CD4-positive, alpha-beta T cell treated with Interferon alpha-2 for 1 hour (primary cell): ENCODE measurements at places on chromosomes 16 and 17.
A peak's percentile ranks its signal among the peaks of the same experiment; 100 is the strongest.

- no peak for DNase-seq
Measured at GRCh38 chr17:7240375-7240774, 1.1 kb upstream of the PHF23 start.

DNA sequence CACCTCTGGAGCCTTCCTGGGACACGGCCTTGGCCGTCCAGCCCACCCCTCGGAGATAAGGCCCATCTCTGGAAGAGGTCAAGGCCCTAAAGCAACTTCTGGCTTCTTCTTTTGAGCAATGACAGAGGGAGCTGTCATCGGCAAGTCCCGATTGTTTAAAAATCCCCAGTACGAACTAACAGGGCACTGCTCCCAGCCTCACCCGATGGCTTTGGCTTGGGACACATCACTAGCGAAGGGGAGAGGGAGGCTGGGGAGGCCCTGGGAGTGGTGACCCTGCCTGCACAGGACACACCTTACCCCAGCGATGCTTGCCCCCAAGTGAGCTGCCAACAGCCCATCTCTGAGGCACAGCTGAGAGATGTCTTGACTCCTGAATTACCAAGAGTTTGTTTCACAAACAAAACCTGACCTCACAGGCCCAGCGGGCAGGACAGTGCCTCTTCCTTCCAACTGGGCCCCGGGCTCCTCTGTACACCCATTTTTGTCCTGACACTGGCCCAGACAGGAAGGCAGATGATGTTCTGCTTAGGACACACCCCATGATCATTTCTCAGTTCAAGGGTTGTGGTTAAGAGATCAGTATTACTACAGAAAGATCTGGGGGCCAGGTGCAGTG is 4.8 kb downstream of the SYNGR2 start:
- DNase-seq, result peak; percentile 53

DNA sequence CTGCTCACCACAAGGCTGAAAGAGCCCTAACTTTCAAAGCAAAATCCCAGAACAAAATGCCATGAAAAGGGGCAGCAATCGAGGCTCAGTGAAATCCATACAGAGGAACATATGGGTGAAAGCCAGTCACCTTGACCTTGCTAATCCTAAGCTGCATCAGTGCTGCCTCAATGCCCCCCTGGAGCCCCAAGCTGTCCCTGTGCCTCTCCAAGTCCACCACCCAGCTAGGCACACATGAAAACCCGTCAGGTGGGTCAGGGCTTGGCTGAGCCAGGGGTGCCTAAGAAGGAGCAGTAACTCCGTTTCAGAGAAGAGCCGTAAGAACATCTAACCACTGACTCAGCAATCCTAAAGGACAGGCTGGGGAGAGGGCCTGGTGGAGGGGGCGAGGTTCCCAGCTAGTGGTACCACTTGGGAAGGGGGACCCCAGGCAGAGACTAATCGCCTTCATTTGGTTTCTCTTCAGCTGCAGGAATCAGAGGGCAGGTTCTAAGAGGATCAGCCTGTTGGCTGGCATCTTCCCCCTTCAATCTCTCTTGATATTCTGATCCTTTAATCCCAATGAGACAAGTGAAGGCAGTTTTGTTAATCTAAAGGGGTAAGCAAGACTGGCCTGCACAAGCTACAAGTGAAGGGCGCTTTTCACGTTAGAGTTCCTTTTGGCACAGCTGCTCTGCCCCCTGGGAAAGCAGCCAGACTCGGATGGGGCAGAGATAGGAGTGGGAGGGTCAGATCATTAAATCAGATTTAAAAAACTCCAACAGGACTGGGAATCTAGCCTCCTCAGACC is 7.6 kb downstream of the PITPNA start:
- no peak for DNase-seq

DNA sequence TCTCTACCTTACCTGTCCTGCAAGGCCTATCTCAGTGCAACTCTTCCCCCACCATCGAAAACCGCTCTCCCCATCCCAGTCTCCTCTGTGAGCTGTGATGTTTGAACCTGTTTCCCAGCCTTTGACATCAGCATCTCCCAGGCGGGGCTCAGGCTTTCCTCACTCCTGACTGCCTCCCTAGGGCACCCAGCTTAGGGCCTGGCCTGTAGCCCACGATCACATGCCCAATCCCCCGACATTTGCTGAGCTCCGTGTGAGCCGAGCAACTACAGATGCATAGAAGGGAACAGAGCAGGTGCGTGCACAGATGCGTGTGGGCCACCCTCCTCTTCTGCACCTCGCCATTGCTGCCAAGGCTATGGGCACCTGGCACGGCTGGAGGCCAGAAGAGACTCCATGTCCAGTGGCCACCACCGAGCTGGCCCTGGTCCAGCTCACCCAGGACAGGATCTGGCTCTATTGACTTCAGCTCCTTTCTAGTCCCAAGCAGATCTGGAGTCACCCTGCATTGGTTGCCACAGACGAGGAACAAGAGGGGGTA is 35.5 kb upstream of the CMIP start:
- no peak for DNase-seq

GRCh38 chr16:72884573-72884972 is 163.4 kb downstream of the ZFHX3 start:
- no peak for DNase-seq

DNA sequence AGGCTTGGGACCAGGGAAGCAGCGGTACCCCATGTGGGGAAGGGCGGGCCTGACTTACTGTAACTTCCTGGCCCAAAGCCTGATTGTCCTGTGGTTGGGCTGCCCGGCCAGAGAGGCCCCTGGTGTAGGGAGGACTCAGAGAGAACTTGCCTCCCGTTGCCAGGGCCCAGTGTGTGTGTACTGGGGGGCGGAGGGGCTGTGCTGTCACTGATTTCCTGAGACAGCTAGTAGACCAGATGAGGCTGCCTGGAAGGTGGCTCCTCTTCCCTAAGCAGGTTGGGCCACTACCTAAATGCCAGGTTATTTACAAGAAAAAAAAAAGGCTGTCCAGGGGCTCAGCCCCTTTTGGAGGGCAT is 16.7 kb downstream of the SOCS3 start:
- peak; percentile 67 for DNase-seq

GRCh38 chr16:62059527-62059926 is 23.3 kb upstream of the CDH8 start:
- no peak for DNase-seq

DNA sequence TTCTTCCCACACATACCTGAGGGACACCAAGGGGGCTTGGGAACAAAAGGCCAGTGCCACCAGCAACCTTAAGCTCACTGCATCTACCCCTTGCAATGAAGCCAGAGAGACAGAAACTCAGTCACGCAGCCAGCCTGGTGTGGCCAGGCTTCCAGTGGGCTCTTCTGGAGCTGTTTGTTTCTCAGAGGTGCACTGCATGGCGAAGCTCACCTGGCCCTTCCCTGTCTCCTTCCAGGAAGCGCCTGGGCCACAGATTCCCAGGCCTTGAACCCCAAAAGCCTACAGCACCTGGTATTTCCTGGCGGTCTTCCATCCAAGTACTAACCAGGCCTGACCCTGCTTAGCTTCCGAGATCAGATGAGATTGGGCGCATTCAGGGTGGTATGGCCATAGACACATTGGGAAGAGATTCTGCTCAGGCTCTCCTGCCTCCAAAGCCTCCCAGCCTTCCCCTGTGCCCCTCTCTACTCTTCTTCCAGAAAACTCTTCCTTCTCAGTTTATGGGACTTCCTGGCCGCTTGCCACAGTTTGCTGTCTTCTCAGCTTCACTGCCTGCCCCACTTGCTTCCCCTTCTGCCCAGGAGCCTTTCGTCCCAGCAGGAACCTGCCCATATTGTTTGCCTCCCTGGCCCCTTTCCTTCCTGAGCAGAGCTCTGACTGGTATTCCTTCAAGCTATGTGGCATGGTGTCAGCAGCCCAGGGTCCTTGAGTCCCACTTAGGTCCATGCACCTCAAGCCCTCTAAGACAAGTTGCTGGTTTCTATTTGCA is 1.6 kb downstream of the CISD3 start:
- DNase-seq, result no peak

GRCh38 chr16:49836668-49837067 is 19.2 kb downstream of the ZNF423 start:
- DNase-seq, result no peak

GRCh38 chr17:68182940-68183551 is 64.8 kb upstream of the AMZ2 start:
- peak; percentile 55 for DNase-seq

DNA sequence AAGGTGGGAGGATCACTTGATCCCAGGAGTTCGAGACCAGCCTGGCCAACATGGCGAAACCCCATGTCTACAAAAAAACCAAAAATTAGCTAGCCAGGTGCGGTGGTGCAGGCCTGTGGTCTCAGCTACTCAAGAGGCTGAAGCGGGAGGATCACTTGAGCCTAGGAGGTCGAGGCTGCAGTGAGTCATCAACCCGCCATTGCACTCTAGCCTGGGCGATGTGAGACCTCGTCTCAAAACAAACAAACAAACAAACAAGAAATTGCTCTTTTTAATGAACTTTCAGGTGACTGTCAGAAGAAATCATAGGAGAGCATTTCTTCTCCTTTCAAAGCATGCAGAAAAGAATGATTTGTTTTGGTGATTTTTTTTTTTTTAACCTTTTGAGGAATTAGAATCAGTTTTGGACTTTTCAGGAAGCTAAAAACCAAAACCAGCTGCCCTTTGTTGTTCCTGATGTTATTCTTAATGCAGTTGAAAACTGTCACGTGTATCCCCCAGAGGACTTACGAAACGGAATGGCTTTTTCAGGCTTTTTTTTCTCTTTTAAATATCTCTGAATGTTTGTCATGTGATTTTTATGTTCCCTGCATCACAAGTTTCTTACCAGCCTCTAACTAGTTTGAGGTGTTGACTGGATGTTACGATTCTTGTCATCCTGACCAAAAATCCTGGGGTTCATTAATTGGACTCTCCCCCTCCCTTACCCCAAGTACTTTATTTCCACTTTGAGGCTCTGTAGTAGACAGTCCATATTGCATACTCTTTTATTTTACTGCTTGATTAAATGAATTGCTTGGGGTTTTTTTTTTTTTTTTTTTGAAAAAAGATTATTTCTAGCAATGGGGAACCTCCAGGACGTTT is 34.1 kb downstream of the SNX29 start:
- DNase-seq, result no peak

GRCh38 chr17:2438823-2439222 is 38.0 kb upstream of the MNT start:
- peak; percentile 51 for DNase-seq

GRCh38 chr17:8175795-8176196 is 384 bp downstream of the TMEM107 start:
- no peak for DNase-seq

DNA sequence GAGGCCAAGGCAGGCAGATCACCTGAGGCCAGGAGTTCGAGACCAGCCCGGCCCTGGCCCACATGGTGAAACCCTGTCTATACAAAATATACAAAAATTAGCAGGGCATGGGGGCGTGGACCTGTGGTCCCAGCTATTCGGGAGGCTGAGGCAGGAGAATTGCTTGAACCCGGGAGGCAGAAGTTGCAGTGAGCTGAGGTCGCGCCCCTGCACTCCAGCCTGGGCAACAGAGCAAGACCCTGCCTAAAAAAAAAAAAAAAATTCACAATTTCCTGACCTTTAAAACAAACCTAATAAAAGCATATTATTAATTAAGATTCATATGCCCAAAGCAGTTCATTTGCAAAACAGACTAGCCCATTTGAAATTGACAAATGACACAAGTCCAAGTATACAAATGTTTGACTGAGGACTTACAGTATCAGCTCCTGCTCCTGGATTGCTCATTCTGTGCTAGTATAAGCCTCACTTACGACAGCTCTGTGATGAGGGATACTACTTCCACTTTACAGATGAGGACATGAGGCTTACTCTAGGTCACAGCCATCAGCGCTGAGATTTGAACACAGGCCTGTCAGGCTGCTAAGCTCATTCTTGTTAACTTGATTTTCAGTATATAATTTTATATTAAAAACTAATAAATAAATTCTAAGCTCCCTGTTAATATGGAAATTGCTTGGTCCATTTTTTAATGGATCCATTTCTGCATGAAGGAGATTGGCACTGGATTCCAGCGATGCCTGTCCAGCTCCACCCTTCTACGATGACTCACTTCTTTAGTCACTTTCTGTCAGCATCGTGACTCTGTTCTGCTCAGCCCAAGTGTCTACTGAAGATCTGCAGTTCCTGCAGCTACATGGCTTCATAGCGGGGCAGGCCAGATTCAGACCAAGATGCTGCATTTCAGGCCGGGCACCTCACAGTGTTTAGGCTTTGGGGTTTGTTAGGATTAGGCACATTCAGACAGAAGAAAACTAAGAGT is 88.2 kb downstream of the WDR59 start:
- DNase-seq, result no peak

DNA sequence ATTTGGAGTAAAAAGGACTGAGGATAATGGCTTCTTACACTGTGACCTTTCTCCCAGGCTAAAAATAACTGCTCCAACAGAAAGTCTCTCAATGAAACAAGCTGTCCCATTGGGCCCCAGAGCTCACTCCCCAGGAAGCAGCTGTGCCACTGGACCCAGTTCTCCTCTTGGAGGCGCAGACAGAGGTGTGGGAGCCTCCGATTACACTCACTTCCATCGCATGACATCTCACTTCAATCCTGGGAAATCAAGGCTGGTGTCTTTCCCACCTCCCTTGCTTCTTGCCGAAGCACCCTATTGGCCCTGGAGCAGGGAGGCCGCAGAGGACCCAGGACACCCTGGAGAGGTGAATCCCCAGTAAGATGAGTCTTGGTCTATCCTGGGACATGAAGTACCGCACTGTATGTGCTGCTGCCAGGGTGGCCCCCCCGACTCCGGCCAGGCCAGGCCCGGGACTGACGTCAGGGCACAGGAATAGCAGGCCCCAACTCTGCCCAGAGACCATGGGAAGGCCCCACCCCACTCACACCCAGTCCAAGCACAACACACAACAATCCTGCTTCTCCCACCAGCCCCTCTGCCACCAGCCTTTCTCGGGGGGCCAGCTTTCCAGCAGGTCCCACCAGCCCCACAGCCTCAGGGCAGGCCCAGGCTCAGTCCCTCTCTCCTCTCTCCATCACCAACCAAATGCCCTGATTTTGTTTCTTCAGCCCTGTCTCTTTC is 29.5 kb downstream of the SRL start:
- DNase-seq, result no peak

DNA sequence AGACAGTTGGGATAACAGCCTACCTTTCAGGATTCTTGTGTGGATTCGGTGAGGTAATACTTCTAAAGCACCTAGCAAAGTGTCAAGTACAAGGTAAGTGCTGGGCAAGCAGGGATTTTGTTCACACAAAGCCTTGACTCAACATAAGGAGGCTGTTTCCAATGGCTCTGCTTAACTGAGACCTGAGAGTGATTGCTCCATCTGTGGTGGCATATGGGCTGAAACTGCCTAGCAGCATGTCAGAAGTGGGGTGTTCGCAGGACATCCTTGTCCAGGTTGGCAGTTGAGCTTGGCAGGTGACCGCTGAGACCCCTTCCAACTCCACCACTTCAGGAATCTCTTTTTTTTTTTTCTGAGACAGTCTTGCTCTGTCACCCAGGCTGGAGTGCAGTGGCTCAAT is 19.8 kb downstream of the IL4R start:
- no peak for DNase-seq

GRCh38 chr17:46877466-46877865 is 26.1 kb downstream of the WNT9B start:
- no peak for DNase-seq

DNA sequence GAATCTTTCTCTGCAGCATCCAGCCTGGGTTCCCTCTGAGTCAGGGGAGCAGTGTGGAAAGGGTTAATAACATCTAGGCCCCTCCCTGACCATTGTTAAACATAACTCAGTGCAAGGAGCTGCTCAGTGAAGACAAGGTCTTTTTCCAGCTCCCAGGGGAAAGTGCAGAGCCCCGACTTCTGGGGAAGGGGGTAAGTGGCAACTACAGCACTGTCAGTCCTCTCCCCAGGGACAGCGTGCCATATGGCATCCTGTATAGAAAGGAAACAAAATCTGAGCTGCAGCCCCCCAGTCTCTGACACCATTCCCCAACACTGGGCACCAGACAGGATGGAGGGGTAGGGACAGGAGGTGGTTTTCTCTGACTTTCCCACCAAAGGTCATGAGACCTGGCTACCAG is 7.8 kb downstream of the MRPL27 start:
- DNase-seq, result no peak
